Neural crest cell (in vitro differentiated cells): ENCODE measurements at places on chromosomes 5 and 9. TPM values are rescaled to one million over a fixed set of nuclear protein-coding genes. Genes with fewer than 3 reads are reported as not detected.

GRCh38 chr5:89302102-89302891 is 419.3 kb upstream of the MEF2C start:
- no peaks in the 10 kb centered on the region for H3K36me3 ChIP-seq
- DNase-seq, result no peak
- no peak overlapping the region for H3K4me3 ChIP-seq
- H3K27me3 ChIP-seq, result no peaks in the 10 kb centered on the region

DNA sequence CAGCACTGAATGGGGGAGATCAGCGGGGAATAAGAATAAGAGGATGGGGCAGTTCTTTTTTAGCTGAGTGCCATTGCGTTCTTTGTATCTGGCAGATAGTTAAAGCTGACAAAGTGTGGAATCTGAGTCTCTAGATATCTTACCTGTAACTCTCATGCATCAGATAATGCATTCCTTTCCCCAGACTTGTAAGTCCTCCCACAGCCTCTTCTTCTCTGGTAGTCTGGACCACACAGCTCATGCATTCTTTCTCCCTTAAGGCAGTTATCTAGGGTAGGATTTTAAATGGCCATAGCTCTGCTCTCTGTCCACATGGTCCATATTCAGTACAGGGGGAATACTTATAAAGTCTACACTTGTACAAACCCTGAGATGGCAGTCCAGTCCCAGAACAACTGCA is 54.0 kb upstream of the FGF10 start:
- no peaks in the 10 kb centered on the region for H3K27me3 ChIP-seq
- no peaks in the 10 kb centered on the region for H3K36me3 ChIP-seq
- H3K4me1 ChIP-seq, result peaks cover 5% of the 10 kb centered on the region
- DNase-seq, result no peak

DNA sequence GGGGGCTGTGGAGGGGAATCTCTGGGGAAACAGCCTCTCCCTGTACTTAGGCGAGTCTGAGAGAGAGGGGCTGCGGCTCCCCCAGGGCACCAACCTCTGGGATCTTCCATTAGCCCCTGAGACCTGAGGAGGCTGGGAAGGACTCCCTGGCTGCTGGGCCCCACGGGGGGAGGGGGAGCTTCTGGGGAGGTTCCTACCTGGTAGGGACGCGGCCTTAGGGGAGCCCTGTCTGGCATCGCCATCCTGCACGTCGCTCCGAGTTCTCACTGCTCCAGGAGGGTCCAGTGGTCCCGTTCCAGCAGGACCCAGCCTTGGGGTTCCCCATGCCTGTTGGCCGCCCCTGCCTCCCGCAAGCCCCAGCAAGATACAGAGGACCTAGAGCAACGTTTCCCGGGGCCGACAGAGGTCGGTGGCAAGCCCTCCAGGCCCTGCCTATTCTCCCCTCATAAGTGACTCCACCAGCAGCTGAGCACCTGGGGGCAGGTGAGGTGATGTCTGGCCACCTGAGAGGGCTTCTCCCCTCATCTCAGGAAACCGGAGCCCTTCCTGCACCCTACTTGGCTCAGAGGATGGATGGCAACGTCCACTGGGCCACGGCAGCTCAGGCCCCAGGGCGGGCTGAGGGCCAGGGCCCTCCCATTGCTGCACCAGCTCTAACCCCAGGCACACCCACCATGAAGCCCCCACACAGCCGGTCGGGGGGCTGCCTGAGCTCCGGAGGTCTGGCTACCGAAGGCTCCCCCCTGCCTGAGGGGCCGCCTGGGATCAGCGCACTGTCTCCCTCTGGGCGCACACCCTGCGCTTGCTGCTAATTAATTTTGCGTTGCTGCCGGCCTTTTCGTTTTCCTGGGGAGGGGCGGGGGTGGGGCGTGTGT is 22.5 kb downstream of the TPPP start:
- H3K36me3 ChIP-seq, result peaks cover 5% of the 10 kb centered on the region
- H3K27me3 ChIP-seq, result peaks cover 5% of the 10 kb centered on the region
- H3K4me3 ChIP-seq, result no peak overlapping the region
- peaks cover 8% of the 10 kb centered on the region for H3K4me1 ChIP-seq
- no peak for DNase-seq

DNA sequence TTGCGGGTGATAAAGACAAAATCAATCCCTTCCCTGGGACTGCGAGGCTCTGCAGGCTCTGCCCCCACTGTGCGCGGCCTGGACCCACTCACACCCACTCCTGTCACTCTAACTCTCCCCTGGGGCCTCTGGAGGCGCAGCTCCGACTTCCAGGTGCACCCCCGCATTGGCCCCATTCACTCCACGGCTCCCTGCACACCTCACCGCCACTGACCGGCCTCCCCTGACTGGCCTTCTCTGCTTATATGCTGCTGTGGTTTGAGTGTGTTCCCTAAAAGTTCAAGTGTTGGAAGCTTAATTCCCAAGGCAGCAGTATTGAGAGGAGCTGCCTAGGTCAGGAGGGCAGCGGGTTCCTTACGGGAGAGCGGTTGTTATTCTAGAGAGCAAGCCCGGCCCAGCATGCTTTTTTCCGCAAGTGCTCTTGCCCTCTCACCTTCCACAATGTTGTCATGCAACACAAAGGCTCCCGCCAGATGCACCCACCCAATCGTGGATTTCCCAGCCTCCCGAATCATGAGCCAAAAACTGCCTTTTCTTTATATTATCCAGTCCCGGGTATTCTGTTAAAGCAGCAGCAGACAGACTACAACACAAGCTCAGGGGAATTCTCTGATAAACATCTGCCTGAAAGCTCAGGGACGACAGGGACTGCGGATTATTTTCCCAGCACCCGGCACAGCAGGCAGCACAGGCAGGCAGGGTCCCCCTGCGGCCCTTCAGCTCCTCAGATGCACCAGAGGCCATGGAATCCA is 73.5 kb upstream of the LRRTM2 start:
- H3K27ac ChIP-seq, result peak overlapping the region; percentile 59
- H3K27me3 ChIP-seq, result peaks cover 12% of the 10 kb centered on the region
- H3K36me3 ChIP-seq, result peaks cover 2% of the 10 kb centered on the region
- peak overlapping the region; percentile 31 for H3K4me3 ChIP-seq
- H3K4me1 ChIP-seq, result peaks cover 52% of the 10 kb centered on the region

DNA sequence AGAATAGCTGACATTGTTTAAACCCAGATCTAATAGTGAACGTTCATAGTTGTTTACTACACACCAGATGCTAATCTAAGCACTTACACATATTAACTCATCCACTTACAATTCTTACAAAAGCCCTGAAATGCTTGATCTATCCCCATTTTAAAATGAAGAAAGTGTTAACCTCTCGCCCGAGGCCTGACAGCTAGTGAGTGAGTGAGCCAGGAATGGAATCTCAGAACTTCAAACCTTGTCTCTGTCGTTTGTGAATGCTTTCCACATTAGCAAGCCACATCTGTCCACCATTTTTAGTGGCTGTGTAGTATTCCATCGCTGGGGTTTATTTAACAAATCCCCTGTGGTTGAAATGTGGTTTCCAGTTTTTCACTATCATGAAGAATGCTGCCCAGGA is 24.9 kb upstream of the NEURL1B start:
- H3K36me3 ChIP-seq, result no peaks in the 10 kb centered on the region
- H3K27ac ChIP-seq, result no peak overlapping the region
- no peak for DNase-seq
- peaks cover 20% of the 10 kb centered on the region for H3K4me1 ChIP-seq
- no peaks in the 10 kb centered on the region for H3K27me3 ChIP-seq

DNA sequence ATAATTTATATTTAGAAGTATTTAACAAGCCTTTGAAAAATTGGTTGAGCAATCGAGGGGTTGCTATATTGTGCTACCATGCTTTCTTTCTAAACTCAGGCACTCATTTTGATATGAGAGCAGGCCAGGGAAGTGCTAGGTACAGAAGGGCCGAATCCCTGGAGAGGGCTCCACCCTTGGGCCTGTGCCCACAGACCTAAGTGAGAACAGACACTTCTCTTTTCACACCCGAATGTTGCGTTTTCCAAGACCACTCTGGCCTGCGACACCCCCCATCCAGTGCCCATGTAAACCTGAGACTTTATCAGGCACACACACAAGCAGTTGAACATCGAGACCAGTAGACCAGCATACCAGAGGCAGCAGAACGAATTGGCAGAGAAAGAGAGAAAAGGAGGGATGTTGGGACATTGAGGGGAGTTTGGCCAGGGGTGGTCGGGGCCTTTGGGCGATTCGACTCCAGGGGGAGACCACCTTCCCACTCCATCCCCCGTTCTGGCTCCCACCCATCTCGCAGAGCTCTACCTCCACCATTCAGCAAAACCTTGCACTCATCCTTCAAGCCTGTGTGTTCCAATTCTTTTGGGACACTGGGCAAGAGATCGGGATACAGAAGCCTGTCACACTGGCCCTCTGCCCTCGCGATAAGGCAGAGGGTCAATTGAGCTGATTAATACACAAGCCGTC is 134.8 kb downstream of the FBXO4 start:
- no peak overlapping the region for H3K4me3 ChIP-seq

DNA sequence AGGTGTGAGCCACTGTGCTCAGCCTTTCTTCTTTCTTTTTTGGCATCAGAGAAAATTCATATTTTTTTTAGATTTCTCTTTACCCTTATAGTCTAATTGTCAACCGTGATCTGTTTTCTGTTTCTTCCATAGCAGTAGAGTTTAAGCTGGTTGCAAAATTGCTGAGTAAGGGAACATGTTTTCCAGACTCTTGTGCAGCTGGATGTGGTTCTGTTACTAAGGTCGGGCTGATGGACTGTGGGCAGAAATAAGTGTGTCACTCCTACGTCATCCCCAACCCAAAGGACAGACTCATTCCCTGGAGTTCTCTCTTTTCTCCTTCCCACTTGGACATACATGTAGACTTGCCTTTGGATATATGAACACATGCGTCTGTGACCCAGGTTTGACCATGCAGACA is 64.1 kb upstream of the GOLM1 start:
- H3K36me3 ChIP-seq, result no peaks in the 10 kb centered on the region
- H3K4me3 ChIP-seq, result no peak overlapping the region
- no peak overlapping the region for H3K27ac ChIP-seq
- no peak for DNase-seq
- no peaks in the 10 kb centered on the region for H3K4me1 ChIP-seq

DNA sequence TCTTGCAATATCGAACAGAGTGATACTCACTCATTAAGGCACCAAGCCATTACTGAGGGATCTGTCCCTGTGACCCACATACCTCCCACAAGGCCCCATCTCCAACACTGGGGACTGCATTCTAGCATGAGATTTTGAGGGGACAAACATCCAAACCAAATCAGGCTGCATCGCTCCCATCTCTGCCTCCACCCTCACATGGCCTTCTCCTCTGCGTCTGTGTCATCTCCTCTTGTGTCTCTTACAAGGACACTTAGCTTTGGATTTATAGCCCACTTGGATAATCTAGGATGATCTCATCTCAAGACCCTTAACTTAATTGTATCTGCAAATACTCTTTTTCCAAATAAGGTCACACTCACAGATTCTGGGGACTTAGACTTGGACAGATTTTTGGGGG is 284.4 kb upstream of the DAP start:
- H3K27me3 ChIP-seq, result no peaks in the 10 kb centered on the region
- H3K27ac ChIP-seq, result no peak overlapping the region
- H3K4me3 ChIP-seq, result no peak overlapping the region

DNA sequence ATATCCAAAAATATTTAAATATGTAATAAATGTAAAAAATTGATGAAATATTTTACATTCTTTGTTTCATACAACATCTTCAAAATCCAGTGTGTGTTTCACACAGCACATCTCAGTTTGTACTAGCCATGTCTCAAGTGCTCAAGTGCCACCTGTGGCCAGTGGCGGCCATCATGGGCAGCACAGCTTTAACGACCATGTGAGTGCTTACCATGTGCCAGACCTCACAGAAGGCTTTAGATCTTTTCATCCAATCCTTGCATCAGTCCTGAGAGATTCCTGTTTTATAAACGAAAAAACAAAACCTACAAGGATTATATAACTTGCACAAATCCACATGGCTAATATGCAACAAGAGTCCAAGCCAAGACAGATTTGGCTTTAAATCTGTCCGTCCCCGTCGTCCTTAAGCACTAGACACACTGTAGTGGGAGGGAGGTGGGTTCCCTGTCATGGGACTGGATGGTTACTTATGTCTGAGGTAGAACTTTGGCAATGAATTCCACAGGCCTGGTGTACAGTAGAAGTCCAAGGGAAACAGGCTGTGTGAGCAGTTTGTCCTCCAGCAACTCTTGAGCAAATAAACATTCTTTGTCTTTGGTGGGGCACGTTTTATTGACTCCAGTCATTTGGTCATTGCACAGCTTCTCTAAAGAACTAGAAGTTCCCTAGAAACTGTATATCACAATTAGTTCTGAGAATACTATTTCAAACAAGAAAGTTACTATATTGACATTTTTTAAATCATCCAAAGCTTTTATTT is 25.0 kb upstream of the F2R start:
- peak overlapping the region; percentile 73 for H3K27ac ChIP-seq
- no peak overlapping the region for H3K4me3 ChIP-seq
- DNase-seq, result no peak
- H3K36me3 ChIP-seq, result peaks cover 11% of the 10 kb centered on the region
- H3K4me1 ChIP-seq, result peaks cover 30% of the 10 kb centered on the region

DNA sequence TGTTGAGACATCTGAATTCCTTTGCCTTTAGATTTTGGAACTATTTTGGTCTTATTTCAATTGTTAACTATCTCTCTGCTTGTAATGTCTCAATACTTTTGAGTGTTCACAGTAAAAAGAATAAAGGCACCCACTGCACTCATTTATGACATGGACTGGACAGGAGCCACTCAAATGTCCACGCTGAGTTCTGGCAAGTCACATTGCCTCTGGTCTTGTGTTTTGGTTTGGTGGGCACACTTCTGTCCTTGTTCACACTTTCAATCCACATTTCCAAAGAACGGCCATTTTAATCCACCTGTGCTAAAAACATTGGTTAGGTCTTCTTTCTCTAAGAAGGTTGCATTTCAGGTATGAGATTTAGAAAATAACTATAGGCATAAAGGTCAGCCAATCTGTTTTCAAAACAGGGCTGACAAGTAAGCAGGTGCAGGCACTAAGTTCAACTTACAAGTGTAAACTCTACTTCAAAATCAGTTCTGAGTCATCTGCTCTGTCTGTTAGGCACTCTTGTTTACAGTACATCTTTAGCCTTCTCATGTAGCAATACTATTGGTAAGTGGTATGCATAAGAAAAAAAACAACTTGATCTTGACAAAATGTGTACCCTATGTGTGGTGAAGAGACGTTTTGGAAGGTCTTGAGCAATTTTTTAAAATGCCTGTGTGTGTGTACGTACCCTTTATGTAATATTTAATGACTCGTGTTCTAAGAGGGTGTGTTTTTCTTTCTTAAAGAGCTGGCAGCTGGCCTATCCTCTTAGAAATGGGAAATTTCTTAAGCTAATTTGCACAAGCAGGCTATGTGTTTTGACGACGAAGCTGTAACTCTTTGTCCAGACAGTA is 31.5 kb upstream of the ZFAND5 start:
- no peak overlapping the region for H3K4me3 ChIP-seq
- DNase-seq, result no peak
- peak overlapping the region; percentile 73 for H3K27ac ChIP-seq
- no peaks in the 10 kb centered on the region for H3K36me3 ChIP-seq
- H3K27me3 ChIP-seq, result no peaks in the 10 kb centered on the region

STK32A gene
- 0.28 and 0.61 TPM in 2 replicates for total RNA-seq

PCDHGA6 gene
- total RNA-seq, result 0.49 and 0.52 TPM in 2 replicates

SHOC1 gene
- not detected in 2 replicates for total RNA-seq

POU5F2 gene
- total RNA-seq, result 0.55 and 0.68 TPM in 2 replicates

COX7C gene
- 515 and 538 TPM in 2 replicates for total RNA-seq

COL15A1 gene
- total RNA-seq, result 0.18 and 0.33 TPM in 2 replicates
